ENCODE measurements at places on chromosomes 1 and 21. TPM values are rescaled to one million over a fixed set of nuclear protein-coding genes. Genes with fewer than 3 reads are reported as not detected.

The UBE2G2 gene
- total RNA-seq: 84.0 TPM

- peak; percentile 98 for DNase-seq
Observed at GRCh38 chr1:26417111-26417759, 6.6 kb downstream of the LIN28A start.

The KIRREL1 gene
- total RNA-seq: 26.5 TPM

DNA sequence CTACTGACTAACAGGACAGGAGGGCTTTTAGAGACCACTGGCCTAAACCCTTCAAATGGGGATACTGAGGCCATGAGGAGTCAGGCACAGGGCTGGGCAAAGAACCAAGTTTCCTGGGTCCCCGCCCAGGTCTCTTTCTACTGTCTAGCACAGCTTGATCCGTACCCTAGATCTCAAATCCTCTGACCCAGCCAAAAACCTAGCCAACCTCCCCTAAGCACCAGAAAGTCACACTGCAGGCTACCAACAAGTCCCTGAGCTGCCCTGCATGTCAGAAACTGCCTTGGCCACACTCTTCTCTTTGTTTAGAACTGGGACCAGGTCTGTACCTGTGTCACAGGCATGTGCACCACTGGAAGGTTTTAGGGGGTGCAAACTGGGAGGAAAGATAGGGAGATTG, 33.6 kb downstream of the AHDC1 start:
- DNase-seq: peak; percentile 68

GRCh38 chr1:220685879-220686278, 4.3 kb upstream of the C1orf115 start:
- DNase-seq: peak; percentile 75

DNA sequence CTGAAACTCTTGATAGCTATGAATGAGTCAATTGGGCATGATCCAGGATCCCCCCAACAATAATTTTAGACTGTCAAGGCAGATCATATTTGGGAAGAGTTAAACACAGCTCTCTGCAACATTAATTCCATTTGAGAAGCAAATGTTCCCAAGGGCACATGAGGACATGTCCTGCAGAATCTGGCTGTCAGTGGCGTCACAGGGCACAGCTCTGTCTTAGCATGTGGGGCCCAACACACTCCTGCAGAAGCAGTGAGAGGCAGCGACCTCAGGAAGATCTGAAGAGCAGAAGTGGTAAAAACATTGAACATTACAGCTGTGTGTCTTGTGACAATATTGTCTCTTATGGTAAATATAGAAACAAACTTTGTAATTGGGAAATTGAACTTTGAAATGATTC, 197.1 kb upstream of the PBX1 start:
- no peak for DNase-seq

DNA sequence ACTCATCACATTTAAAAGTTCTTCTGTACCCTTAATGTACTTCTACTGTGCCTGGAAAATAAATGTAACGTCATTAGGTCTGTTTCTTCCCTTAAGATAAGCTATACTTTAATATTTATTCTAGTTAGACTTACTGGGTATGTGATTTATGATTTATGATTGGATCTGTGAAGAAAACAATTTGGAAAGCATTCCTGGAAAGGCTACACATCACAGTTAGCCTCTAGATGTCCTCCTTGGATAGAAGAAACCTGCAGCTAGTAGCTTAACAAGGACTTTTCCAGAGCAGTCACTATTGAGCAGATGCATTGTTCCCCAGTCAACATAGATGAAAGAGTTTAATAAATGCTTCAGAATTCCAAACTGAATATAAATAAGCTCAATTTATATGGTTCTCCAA, 22.2 kb upstream of the ABL2 start:
- DNase-seq: no peak

- no peak for DNase-seq
Observed at GRCh38 chr1:59816318-59816878, 1.6 kb downstream of the HOOK1 start.

DNA sequence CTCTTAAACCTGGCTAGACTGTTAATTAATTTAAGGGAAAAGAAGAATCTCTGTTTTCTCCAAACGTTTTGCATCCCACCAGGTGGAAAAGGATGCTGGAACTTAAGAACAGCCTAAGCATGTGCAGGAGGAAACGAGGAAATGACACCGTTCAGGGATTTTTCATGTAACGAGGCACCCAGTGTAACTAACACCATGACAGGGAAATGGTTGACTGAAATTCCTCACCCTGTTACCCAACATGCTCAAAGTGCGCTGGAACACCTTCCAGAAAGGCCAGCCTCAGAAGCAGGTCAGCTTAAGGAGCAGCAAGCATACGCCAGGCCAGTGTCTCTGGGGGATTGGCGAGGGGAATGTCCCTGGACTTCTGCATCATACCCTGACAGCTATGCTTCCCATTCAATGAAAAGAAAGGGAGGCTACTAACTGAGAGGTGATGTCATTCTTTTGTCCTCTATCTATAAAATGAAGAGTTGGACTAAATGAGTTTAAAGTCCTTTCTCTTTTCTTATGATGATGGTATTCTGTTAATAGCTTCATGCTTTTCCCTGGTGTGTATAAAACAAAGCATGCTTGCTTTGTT, 21.6 kb downstream of the TNN start:
- peak; percentile 35 for DNase-seq

The GJA4 gene
- total RNA-seq: 6.9 TPM

DNA sequence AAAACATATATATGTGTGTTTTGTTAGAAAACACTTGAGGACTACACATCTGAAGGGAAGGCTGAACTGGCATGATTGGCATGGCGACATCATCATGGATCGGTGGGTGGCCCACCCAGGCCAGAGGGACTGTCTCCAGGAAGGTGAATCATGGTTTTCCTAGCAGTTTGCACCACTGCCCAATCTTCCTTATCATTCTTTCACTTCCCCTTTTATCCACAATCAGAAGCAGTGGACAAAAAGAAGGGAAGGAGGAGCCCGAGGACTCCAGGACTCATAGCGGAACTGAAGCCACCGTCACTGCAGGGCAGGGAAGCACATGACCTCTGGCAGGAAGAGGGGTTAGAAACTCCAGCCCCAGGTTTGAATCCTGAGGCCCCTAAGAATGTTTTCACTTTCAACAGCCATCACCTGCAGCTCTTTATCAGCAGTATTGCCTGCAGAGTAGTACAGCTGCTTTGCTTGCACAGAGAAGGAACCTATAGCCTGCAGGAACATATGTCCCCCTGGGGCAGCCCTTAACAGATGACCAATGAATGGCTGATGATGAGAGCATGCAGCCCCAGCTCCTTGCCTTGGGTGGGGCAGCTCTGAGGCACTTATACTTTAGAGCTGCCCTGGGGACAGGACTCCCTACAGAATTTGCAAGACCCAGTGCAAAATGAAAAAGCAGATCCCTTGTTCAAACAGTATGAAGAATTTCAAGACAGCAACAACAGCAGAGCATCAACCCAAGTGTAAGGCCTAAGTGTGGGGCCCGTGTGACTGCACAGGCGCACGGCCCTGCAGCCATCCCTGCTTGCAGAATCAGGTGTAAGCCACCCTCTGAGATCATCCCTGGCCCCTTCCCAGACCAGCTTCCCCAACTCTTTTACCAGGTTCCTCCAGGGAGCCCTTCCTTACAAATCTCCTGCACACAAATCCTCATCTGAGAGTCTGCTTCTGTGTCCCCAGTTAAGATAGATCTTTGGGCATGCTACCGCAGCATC, 241.8 kb upstream of the IRF2BP2 start:
- DNase-seq: peak; percentile 48

- no peak for DNase-seq
Observed at GRCh38 chr1:67748630-67749029, 63.6 kb downstream of the GADD45A start.

- no peak for DNase-seq
Observed at GRCh38 chr1:171507435-171507834, 22.1 kb downstream of the PRRC2C start.

DNA sequence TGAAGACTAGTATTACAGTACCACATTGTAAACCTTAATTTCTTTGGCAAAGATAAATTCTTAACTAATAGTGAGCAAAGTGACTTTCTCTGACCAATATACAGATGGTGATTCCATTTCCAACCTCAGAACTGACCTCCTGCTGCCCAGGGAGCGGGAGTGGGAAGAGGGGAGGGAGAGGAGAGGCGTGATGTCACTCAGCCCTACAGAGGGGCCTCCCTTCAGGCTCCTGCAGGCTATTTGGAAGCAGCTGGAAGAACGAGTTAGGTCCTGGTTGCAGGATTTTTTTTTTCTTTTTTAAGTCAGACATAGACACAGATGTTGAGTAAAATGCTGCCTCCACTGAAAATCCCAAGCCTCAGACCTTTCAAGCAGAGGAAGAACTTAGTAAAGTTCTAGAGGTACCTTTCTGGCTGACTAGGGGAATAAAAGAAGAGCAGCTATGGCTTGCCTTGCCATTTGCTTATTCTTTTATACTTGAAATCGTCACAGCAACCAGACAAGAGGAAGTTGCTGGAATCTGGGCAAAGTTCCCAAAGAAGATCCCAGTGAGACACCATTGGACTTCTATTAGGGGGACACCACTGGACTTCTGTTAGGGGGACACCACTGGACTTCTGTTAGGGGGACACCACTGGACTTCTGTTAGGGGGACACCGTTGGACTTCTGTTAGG, 54.5 kb downstream of the EXO1 start:
- peak; percentile 55 for DNase-seq

DNA sequence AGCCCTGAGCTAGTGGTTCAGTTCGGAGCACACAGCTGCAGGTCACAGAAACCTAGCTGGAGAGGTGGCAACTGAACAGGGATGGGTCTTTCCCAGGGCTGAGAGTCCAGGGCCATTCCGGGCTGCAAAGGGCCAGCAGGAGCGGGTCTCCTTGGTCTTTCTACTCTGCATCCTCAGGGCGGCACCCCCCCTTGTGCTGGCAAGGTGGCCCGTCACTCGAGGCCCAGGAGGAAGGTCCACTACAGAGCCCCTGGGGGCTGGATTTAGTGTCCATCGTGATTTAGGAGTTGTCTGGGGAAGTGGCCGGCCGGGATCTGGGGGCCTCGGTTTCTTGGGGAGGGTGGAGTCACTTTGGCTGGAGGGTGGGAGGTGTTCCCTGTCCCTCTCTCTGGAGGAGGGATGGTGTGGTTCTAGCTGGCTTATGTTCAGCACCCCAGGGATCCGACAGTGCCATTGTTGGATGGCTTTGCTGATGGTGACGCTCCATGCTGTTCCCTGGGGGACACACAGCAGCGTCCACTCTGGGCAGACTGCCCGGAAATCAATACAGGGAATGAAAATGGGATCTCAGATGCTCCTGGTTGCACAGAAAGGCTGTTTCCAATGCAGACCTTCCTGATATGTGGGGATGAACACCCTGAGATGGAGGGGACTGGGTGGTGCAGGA, 64.4 kb downstream of the UMODL1 start:
- DNase-seq: no peak

GRCh38 chr1:197200272-197200899, 53.9 kb upstream of the ASPM start:
- no peak for DNase-seq

The MYCL gene
- total RNA-seq: 39.5 TPM

DNA sequence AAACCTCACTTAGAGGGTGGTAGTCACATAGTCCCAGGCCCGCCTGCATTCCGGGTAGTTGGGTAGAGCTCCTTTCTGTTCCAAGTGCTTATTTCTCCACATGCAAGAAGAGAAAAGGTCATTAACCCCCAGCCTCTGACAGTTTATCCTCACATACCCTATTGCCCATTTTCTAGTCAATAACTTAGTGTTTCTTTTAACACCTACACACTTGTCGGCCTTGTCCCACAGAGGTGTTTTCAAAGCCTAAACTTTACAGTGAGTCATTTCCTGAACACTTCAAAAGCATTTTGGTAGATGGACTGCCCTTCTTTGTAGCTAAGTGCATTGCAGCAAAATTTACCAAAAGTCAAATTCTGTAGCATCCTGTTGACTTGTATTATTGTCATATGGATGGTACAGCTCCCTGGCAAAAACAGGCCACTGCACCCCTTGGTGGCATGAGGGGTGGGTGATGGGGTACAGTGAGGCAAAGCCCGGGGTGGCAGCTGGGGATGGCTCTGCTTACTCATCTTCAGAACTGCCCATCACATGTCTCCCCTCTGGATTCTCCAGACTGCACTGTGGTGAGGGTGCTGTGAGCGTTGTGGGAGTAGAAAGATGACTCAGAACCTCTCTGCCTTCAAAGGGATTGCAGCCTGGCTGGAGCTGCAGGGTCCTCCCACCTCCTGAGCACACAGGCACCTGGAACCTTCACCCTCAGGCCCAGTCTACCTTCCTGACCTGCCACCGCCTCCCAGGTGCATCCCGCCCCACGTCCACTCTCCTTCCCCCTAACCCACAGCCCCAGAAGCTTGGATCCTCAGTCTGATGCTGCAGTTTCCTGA, 45.8 kb upstream of the DMRTB1 start:
- DNase-seq: peak; percentile 57
